GM20000 (cell line): ENCODE measurements at places on chromosomes 5 and 9.

DNA sequence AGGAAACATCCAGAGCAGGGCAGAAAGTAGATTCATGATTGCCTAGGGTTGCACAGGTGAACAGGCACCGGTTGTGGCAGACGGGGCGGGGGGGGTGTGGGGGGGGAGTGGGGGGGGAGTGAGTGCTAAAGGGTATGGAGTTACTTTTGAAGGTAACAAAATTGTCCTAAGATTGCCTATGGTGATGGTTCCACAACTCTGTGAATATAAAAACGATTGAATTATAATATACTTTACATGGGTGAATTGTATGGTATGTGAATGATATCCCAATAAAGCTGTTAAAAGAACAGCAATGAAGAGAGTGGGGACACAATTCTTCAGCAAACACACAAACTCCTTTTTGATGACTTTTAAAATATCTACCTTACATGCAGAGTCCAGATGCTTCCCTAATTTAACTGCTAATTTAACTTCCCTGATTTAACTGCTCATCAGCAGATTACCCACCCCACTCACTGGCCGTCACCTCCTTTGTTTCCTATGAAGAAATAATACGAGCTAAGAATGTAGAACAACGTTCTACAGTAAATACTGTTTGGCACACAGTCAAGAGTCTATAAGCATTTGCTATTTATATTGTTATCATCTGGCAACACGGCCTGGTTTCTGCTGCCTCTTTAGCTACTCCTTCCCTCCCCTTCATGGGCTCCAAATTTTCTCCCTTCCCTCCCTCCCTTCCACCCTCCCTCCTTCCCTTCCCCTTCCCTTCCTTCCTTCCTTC, 83.5 kb downstream of the PTCH1 start:
- no peak for DNase-seq

DNA sequence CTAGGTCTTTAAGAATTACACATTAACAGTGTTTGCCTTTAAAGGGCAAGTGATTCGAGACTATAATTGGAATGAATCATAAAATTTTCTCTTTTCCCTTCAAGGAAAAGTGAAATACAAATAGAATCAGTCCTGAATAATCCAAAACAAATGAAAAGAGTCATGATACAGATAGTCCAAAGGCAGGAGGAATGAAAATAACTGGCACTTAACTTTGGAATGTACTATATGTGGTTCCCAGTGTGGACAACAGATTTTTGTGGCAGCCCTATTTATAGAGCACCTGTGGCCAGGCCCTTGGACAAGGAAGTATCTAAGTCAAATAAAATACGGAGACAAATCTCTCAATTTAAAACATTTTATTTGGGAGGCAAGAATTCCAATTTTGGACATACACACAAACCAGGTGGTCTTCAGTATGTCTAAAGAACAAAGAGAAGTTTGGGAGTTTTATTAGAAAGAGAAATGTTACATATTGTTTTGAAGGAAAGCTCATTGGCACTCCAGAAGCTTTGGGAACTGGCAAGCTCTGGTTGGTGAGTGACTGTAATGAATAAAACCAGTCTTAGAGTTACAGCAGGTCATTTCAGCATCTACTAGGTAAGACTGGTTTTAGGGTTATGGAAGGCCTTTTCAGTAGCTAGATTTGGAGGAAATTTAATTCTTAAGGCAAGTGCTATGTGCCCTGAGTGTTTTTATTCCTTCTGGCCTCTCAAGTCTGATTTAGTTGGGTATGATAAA, 116.0 kb upstream of the PAM start:
- no peak for DNase-seq

DNA sequence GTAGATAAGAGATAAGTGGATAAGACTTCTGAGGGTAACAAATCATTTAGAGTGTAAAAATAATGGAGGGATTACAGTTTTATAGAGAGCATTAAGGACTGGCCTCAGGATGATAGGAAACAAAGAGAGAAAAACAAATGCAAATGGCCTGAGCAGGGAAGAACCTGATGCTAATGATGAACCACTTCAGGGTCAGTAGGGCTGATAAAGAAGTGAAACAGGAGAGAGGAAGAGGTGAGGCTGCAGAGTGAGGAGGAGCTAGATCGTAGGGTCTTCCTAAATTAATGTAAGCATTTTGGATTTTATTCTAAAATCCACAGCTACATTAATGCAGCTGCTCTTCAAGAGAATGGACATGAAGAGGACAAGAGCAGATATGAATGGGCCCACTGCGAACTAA, 698.0 kb upstream of the MEF2C start:
- no peak for DNase-seq

- DNase-seq = no peak
Observed at GRCh38 chr5:151037561-151038411, 17.4 kb downstream of the GPX3 start.

- DNase-seq = no peak
Observed at GRCh38 chr5:911601-912000, 18.9 kb downstream of the TRIP13 start.

- no peak for DNase-seq
Observed at GRCh38 chr5:15069407-15069905, 197.9 kb upstream of the ANKH start.

DNA sequence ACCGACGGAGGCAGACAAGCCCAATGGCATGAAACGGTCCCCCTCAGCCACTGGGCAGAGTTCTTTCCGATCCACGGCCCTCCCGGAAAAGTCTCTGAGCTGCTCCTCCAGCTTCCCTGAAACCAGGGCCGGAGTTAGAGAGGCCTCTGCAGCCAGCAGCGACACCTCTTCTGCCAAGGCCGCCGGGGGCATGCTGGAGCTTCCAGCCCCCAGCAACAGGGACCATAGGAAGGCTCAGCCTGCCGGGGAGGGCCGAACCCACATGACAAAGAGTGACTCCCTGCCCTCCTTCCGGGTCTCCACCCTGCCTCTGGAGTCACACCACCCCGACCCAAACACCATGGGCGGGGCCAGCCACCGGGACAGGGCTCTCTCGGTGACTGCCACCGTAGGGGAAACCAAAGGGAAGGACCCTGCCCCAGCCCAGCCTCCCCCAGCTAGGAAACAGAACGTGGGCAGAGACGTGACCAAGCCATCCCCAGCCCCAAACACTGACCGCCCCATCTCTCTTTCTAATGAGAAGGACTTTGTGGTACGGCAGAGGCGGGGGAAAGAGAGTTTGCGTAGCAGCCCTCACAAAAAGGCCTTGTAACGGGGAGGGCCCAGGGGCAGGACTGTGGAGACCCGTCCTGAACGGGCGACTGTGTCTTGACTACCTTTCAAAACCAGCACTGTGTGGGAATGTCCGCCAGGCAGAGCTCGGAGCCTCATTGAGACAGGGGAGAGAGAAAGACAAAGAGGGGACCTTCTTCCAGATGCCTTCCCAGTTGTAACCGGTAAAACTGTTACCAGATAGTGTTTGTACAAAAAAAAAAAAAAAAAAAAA, 29.9 kb downstream of the CD180 start:
- DNase-seq = peak; percentile 40

- DNase-seq = peak; percentile 38
Observed at GRCh38 chr9:20683351-20684034, 566 bp upstream of the FOCAD start.

- DNase-seq = no peak
Observed at GRCh38 chr5:139950436-139950835, 92.7 kb downstream of the NRG2 start.

- DNase-seq = no peak
Observed at GRCh38 chr5:2686321-2687124, 65.0 kb downstream of the IRX2 start.

GRCh38 chr9:24602693-24603352, 57.1 kb upstream of the IZUMO3 start:
- DNase-seq = no peak

GRCh38 chr5:154410008-154410407, 35.8 kb upstream of the SAP30L start:
- no peak for DNase-seq

- DNase-seq = no peak
Observed at GRCh38 chr5:174844971-174845370, 120.6 kb downstream of the MSX2 start.

DNA sequence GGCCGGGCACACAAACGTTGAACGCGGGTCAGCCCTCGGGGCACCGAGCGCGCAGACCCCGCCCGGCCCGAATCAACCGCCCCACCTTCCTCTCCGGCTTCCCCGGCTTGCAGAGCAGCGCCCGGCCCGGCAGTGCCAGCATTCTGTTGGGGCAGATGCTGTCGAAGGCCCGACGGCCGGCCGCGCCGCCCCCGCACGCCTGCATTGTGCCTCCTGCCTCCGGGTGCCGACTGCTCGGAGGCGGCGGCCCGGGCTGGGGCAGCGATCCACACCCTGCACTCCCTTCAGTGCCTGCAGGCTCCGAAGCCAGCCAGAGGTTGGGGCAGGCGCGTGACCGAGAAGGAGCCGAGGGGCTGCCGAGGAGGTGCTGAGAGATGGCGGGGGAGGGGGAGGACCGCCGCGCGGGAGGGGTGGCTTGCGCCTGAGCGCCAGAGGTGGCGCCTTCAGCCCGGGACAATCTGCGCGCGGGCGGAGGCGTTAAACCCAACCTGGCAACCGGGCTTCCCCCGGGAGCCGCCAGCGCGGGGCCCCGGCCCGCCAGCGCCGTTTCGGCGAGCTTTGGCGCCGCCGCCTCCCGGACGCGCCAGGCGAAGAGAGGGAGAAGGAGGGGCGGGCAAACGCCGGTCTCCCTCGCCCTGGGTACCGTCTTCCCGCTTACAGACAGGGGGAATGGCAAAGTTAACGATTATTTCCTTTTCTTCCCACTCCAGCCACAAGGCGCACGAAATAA, at the start of gene MCIDAS:
TSS of gene MCIDAS (minus strand) at position 382 of the 730 bp plus-strand sequence. CDS start at position 205, 177 bp downstream.
- DNase-seq = peak; percentile 88

- DNase-seq = peak; percentile 52
Observed at GRCh38 chr5:173664154-173664526, 47.7 kb upstream of the BOD1 start.

- peak; percentile 93 for DNase-seq
Observed at GRCh38 chr5:177357459-177358351, at the start of gene RGS14. RGS14 (plus strand) TSS chr5:177357924; CDS start chr5:177358025, 101 bp downstream.

DNA sequence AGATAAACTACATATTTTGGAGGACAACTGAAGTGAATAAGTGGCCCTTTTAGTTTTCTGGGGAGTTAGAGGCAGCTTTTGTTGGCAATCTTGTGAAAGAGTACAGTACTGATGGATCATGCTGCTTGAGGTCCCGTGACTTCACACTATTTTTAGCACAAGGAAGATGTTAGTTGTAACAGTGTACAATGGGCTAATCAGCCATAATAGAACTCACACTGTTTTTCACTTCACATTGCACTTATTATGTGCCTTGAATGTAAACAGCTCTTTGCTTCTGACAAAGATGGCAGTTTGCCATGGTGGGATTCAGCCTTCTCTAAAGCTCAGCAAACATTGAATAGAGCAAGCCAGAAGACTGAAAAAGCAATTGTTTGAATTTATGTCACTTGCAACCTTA, 176.7 kb upstream of the ZNF608 start:
- no peak for DNase-seq

DNA sequence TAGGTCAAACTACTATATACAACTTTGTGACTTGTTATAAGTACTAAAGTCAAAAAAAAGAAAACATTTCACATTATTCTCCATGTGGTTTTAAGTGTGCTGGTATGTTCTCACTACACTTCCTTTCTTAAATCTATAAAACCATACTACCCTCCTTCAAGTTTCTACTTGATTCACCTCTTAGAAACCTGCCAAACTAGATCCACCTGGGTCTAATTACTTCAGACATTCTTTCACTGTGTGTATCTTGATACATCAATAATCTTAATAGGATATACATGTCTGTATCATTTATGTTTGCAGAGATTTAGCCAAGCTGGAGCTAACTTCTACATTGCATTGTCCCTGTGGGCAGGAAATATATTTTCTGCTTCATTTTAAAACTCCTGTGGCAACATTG, 1012.6 kb downstream of the EFNA5 start:
- no peak for DNase-seq

GRCh38 chr5:153749960-153750359, 259.5 kb downstream of the GRIA1 start:
- DNase-seq = no peak

DNA sequence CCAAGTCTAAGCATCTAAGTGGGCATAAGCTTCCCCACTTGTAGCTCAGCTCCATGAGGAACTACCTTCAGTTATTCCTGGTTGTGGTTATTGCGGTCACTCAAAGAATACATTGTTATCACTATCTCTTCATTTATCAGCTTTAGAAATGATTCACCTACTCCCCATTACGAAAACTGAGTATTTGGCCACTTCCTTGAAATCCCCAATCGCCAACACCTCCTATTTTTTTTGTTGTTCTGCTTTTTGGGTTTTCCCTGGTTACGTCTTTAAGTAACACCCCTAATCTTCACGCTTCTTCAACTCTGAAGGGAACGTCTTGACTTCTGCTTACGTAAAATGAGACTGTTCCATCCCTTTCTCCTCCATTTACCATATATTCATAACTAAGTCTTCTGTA, 20.7 kb downstream of the MAPK9 start:
- no peak for DNase-seq

- no peak for DNase-seq
Observed at GRCh38 chr9:129469188-129469987, 151.5 kb downstream of the C9orf50 start.

DNA sequence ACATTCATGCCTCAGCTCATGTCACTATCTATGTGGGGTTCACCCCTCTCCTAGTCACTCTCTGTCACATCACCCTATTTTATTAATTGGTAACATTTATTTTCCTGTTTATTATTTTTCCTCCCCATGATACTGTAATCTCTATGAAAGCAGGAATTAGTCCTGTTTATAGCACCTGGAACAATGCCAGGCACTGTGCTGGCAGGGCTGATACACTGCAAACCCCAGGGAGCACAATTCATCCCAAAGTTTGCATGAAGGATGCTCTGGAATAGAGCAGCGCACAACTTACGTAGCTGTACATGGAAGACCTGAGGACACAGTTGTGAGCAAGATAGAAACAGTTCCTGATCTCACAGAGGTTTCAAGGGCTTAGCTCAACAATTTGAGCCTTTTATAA, 103.2 kb downstream of the NSG2 start:
- no peak for DNase-seq
